ENCODE measurements at places on chromosomes 1 and 21. TPM values are rescaled to one million over a fixed set of nuclear protein-coding genes. Genes with fewer than 3 reads are reported as not detected.

The EVI5 gene
- 24.7 TPM for total RNA-seq

The RPS27 gene
- total RNA-seq: 2,076 TPM

The S100A2 gene
- total RNA-seq: not detected

The RGSL1 gene
- not detected for total RNA-seq

The COL18A1 gene
- total RNA-seq: 19.2 TPM

The FBXO2 gene
- 0.30 TPM for total RNA-seq

The CNIH3 gene
- 3.8 TPM for total RNA-seq

The NES gene
- total RNA-seq: 248 TPM

The AURKAIP1 gene
- total RNA-seq: 128 TPM

The CRYBG2 gene
- total RNA-seq: 6.3 TPM

The GREM2 gene
- total RNA-seq: 1.7 TPM

The AMY1A gene
- not detected for total RNA-seq

The RPS6KA1 gene
- total RNA-seq: 41.6 TPM

The IL23R gene
- total RNA-seq: not detected

The DCDC2B gene
- total RNA-seq: not detected

The TAF5L gene
- 29.4 TPM for total RNA-seq

The SMPDL3B gene
- not detected for total RNA-seq

The ATP1A4 gene
- total RNA-seq: 0.35 TPM

The ZMYM1 gene
- total RNA-seq: 29.3 TPM

The TMEM240 gene
- 16.9 TPM for total RNA-seq

The NIBAN1 gene
- 0.63 TPM for total RNA-seq

The AIRE gene
- not detected for total RNA-seq

The CD247 gene
- total RNA-seq: 2.8 TPM

The KIAA0040 gene
- total RNA-seq: 0.14 TPM

The HMGCS2 gene
- total RNA-seq: not detected
